Germinal center (tissue), 1 donor: ENCODE measurements at places on chromosomes 4 and X.

DNA sequence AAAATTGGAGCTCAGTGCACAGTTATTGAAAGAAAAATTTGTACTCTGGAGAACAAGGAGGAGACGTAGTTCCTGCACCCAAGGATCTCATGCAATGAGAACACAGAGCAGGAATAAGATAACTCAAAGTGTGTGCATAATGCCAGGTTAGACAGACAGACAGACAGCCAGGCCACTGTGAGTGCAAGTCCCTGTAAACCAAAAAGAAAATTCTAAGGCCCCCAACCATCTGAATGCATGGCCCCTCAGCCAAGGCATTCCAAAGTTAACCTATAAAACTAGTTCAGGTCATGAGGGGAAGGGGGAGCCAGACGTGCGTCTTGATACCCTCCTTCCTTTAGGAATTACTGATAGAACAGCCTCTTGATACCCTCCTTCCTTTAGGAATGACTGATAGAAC lies 94.5 kb upstream of the ENPP6 start:
- DNase-seq, result no peak

DNA sequence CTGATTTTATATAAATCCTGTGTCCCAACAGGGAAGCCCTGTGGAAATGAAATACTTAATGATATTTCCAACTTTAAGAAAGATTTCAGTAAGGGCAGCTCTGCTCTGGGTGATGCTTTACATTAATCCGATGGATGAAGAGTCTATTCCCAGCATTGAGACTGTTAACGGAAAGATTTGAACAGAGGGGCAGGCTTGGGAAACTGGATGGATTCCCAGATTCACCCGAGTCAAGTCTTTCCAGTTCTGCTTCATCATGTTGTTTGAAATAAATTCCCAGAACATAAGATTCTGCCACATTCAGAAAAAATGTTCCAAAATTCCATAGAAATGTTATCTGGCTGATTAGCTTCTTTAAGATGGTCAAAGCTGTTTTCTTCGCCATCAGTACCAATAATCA lies 246.0 kb downstream of the FBXW7 start:
- DNase-seq, result no peak

GRCh38 chr4:185189606-185190305 lies 14.0 kb downstream of the CFAP97 start:
- DNase-seq, result no peak

- DNase-seq, result no peak
These were observed 575.3 kb downstream of the TRIML1 start for GRCh38 chr4:188714501-188714900.

DNA sequence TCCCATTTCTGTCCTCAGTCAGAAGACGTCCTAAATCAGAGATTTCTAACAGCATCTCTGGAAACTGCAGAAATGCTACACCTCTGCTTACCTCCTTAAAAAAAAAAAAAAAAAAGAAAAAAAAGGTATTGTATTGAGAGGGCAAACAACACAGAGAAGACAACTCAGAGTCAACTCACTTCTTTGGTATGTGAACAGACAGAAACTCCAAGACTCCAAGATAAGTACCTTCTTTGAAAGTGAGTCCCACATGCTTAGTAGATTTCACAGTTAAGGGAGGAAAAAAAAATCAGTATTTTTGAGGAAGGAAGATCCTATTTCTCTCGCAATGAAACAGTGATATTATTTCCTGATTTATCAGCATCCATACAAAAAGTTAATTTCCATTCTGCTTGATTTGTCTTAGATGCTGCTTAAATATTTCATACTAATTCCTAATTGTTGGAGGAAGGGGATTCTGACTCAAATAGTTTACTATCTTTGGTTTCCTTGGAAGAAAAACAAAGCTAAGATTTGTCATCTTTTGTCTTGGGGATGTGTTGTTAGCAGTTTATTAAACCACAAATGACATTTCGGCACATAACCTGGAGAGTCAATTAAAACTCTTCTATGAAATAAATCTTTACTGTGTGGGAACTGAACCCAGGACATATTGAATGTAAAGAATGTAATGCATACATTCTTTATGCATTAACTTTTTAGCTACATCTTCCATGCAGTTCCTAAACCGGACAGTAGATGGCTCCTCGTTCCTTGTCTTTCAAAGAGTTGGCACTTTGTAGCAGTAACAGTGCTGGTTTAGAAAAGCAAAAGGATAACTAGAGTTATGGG lies 4.7 kb downstream of the RASGEF1B start:
- peak; percentile 42 for DNase-seq

DNA sequence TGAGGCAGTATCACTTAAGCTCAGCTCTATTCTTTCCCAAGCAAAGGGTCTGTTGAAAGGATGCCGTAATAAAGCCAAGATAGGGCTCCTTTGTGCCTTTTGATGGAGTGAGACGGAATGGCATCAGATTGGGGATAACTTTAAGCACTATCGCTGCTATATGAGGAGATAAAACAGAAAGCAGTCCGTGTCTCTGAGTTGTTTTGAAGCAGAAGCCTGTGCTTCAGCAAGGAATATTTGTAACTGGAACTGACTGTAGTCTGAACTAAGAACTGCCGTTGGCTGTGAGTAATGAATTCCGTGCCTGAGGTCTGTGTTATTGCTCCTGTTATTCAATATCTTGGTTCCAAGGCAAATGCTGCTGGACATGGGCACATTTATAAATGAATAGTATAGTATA lies 297.4 kb downstream of the ANKRD50 start:
- no peak for DNase-seq

DNA sequence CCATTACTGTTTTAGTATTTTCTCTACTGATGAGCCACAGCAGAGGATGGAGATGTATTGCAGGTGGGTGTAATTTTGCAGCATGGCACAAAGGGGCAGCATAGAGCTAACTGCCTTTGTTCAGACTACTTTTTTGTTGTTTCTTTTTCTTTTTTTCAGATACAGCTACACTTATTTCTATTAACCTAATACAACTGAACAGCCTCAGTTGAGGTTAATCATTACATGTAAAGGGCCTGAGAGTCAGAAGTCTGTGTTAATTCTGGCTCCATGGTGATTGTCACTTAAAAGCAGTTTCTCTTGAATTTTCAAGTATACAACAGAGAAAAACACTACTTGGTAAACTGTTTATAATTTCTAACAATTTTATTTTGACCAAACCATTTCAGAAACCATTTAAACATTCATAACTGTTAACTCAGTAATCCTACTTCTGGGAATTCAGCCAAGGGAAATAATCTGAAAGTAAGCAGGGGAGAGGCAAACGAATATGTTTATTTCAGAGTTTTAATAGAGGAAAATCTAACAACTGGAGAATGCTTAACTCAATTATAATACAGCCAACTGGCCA lies 13.9 kb upstream of the PPEF2 start:
- peak; percentile 58 for DNase-seq

GRCh38 chr4:42819863-42820514 lies 72.5 kb upstream of the GRXCR1 start:
- DNase-seq, result no peak

DNA sequence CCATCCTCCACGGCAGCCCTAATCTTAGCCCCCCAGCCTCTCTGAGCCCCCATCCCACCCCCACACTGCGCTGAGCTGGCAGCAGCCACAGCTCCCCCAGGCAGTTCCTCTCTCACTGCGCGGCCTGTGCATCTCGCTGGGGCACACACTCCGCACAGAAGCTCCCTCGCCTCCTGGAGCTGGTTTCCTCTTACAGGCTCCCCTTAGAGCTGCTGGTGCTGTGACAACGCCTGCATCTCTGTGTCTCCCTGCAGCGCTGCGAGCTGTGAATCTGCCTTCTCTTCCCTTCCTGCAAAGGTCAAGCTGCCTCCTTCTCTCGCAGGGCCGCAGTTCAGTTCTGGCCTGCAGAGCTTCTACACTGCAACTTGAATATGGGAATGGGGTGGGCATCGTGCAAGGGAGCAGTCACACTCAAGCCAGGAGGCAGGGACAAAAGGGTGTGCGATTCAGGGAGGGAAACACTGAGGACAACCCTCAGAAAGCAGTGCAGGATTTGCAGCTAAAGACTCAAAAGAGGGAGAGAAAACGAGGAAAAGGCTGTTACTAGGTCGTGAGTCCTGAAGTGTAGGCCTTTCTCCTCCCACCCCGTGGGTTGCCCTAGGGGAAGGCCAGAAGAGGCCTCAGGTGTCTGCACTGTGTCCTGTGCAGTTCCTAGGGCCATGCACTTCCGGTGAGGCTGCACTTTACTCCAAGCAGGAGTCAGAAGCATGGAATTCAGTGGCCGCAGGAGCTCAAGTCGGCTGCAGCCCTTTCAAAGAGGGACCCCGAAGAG lies 87.0 kb downstream of the BCOR start:
- no peak for DNase-seq

DNA sequence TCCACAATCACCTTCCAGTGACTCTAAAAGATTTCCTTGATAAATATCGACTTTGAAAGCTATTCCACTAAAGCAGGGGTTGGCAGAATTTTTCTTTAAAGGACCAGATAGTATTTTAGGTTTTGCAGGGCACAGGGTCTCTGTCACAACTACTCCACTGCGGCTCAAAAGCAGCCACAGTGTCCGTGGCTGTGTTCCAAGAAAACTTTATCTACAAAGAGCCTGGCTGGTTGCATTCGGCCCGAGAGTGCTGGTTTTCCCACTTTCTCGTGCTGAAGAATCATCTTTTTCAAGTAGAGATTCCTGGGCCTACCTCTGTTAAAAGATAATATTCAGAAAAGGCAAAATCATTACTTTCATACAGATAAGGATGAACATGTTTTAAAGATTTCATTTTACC lies 55.6 kb downstream of the TSPAN7 start:
- no peak for DNase-seq

DNA sequence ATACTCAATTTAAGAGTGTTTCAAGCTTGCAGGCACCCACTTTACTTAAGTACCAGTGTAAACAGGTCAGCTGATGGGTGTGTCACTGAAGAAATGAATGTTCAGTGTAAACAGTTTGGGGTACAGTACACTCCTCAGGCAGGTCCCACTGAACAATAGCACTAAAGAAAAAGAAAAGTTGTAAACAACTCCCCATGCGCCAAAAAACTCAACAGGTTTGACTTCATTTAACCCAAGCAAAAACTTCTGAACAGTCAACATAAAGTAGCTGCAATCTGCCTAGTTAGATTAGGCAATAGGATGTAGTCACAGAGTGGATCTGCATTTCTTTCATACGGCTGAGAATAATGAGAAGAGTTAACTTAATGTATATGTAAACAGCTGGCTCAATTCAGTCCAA lies 93.2 kb downstream of the FAM13A start:
- DNase-seq, result no peak
